ENCODE measurements at places on chromosomes 1 and 21.

- DNase-seq, result peak; percentile 14
Observed at GRCh38 chr1:180540697-180541594, 17.8 kb upstream of the OVAAL start.

GRCh38 chr1:214029796-214030195, 42.0 kb downstream of the PROX1 start:
- DNase-seq, result no peak

DNA sequence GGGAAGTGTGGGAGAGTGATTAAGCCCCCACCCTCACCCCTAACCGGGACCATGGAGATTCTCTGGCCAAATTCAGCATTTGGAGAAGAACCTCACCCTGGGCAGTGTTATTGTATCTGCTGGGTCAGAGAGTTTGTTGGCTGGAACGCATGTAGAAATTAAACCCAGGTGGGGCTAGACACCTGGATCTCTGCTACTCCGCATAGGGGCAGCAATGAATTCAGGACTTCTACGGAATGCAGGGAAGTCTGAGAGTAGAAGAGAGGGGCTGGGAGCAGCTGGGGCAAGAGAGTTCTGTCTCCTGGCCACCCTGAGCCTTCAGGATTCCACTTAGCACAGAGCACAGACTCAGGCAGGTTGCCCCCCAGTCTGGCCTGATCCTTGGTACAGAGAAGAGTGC, 3.6 kb upstream of the CRABP2 start:
- DNase-seq, result no peak

- no peak for DNase-seq
Observed at GRCh38 chr1:41344708-41345159, 16.5 kb upstream of the FOXO6 start.

DNA sequence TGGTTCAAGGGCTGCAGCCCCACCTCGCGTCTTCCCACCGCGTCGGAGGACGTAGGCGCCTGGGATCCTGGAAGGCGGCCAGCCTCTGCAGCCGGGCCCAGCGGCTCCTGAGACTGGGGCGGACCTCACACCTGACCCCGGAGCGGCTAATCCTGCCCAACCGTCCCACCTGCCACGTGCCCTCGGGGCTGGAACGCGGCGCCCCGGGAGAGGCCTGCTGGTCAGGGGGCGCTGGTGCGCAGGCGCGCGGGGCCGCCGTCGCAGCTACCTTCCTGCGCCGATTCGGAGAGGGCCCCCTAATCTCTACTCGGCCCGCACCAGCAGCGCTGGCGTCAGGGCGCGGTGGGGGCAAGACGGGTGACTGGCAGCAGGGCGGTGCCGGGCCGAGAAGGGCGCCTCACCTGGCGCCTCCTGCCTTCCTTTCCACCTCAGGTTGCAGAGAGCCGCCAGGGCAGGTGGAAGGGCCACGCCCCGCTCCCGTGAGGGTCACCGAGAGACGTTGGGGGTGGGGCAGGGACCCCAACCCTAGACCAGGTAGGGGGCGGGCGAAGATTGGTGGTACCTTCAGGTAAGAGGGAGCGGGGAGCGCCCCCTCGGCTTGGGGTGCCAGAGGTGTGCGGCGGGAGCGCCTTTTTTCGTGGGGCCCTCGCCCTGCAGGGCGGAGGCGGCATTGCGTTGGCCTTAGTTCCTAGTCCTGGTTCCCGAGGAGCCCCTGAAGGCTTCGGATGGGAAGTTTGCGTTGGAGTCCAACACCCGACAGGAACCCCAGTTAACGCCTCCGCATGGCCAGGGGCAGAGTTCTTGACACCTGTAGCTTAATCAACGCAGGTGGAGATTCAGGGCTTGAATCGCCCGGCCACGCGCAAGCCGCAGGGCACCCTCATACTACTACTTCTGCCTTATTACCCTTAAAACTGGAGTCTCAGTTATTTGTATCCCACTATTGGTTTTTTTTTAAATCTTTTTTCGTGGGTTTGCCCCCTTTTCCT, at the start of gene TDRD5:
TSS of gene TDRD5 (plus strand) at position 241 of the 989 bp plus-strand sequence. CDS start 784 bp downstream, outside the sequence.
- no peak for DNase-seq

DNA sequence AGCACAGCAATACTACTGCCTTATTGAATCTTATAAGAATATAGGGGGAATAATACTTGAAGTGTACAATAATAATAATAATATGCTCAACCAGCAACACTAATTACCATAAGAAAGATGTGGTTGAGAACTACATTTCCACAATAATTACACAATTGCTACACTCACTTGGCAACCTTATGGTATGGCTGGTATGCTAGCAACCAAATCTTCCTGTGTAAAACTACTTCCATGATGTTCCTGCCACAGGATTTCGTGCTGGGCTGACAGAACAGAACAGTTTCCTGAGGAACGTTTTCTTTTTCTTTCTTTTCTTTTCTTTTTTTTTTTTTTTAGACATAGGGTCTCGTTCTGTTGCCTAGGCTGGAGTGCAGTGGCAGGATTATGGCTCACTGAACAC, 50.6 kb downstream of the KIF26B start:
- no peak for DNase-seq

DNA sequence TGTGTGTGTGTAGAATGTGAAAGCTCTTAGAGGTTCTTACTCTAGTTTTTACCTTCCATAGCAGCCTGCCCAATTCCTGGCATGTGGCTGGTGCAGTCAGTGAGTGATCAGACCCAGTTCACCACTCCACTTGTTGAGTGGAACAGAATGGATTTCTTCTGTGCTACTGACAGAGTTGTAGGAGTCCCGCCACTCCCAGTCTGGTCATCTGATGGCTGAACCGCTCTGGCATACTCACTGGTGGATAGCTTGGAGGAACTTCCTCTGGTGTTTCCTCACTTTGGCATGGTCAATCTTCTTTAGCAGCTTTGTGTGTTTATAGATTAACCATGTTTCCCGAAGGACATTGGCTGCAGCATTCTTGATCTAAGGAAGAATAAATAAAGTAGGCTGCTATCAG, 106.7 kb upstream of the ADAR start:
- DNase-seq, result peak; percentile 54

GRCh38 chr1:55580845-55581332, 365.7 kb upstream of the USP24 start:
- peak; percentile 87 for DNase-seq

GRCh38 chr1:201719812-201720521, 109.0 kb upstream of the IPO9 start:
- no peak for DNase-seq

DNA sequence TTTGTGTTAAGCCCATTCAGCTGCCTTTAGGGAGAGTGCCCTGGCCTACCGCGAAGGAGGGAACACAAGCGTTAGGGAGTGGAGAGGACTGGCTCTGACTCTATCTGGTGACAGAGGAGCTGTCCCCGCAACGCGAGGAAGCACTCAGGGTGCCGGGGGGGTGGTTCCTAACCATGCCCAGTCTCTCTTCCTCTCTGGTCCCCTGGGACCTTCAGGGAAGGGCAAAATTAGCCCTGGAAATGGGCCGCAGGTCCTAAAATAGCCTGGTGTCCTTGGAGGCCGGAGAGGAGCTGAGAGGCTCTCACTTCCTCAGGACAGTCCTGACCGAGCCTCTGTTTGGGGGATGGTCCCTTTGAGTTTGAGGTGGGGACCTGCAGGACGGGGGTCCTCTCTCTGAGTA, 5.8 kb downstream of the SLC45A1 start:
- no peak for DNase-seq

- no peak for DNase-seq
Observed at GRCh38 chr1:115462566-115463076, 124.6 kb upstream of the NGF start.

GRCh38 chr21:21481239-21481638, 483.0 kb downstream of the NCAM2 start:
- DNase-seq, result no peak

DNA sequence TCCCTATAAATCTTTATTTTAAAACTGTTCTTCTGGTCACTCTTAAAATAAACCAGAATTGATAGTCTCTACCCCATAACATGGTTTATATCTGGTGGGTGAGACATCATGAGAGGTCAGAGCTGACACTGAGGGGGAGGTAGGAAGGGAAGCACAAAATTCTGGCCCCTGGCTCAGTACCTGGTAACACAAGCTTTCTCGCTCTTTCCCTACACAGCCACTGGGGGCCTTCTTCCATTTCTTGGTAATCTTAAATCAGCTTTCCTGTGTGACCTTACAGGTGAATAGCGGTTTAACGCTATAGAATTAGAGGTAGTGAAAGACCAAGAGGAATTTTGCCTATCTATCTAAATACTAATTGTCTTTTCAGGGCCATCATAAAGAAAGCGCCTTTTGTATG, 5.4 kb downstream of the CRNN start:
- DNase-seq, result no peak

DNA sequence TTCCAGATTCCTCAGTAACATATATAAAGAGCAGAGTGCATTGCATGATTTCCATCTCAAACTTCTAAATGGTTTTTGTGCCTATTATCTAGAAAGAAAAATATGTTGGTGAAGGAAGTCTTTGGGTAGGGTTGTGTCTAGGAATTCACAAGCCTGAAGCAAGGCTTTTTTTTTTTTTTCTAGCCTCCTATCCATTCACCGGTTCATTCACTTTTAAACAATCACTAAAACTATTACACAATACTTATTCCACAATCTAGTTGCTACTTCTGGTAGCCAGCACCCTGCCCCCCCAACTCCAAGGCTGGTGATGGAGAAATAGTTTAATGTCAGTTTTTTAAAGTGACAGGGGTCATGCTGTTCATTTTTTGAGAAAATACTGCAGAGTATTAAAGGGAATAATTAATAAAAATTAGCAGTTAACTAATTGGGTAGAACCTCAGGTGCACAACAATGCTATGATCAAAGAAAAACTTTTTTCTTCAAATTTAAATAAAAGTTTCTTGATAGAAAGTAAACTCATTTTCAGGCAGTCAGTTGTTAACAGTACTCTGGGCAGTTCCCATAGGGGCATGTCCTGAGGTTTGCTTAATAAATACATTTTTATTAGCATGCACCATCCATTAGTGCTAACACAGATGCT, 10.9 kb downstream of the IRF2BP2 start:
- no peak for DNase-seq

DNA sequence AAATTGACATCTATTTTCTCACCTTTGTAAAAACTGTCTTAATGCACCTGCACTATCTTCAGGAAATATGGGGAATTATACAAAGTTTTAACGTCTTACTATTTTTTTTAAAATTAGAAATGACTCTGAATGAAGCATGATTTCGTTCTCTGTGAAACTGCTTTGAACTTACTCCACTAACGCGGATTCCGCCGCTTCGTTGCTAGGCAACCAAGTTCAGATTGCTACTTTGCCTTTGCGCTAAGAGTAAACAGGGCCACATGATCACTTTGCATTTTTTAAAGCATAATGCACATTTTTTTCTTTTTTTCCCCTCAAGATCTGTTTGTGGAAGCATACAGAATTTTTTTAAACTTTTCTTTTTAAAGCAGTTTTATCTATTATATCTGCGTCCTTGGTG, 690.5 kb downstream of the BRINP3 start:
- no peak for DNase-seq

DNA sequence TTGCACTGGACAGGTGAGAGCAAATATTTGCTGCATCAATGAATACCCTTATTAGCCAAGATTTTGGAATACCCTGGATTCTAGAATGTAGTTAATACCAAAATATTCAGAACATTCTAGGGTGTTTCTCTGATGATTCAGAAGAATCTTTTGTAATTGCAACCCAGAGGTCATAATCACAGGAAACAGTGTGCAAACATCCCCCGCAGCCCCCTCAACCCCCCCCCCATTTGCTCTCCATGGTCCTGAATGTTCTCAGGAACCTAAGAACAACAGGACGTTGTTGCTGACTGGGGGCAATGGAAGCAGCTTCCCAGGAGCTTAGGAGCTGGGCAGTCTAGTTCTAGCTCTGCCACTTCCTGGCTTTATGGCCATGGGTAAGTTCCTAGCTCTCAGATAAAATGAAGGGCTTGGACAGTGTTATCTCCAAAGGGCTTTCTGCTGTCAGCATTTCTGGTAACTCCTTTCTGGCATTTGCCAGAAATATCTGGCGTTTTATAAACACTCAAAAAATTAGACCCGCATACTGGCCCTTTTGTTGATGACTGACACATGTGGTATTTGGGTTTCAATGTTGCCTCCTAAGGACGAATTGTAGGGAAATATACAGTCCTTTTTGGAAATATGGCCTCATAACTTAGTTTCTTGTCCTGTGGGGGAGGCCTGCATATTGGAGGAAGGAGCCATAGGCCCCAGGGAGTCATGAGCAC, 178.6 kb downstream of the RRAGC start:
- DNase-seq, result peak; percentile 9

DNA sequence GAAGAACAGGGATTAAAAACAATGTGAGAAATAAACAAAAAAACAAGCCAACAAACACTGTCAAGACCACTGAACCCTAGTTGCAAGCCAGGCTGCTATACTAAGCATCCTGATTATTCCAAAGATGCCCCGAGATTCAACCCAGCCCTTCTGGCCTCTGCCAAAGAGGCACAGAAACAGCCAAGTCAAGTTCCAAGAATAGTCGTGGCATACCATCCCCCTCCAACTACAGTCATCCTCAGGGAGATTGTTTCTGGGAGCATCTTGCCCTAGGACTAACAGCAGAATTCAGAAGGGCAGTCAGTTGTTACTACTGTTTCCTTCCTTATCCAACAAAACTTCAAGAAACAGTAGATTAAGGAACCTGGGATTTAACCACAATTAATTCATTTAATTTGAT, 52.3 kb downstream of the ABL2 start:
- peak; percentile 22 for DNase-seq
